ENCODE measurements at places on chromosomes 1 and 21.

- no peak for DNase-seq
These were observed 6.7 kb upstream of the IL10RB start for GRCh38 chr21:33259428-33259827.

DNA sequence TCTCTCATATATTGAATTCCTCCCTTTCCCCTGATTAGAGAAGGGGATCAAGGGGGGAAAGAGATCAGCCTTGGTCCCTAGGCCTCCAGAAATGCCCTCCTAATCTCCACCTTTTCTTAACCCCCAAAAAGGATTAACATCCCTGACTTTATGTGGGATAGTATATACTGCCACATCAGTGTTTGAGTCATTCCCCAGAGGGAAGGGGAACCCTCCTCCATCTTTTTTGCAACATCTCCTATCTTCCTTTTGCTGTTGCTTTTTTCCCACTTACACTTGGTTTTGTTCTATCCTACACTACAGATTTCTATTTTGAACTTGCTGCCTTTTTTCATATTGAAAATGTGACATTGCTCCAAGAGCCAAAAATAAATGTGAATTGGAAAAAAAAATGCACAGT, 65.4 kb upstream of the PODN start:
- no peak for DNase-seq

- no peak for DNase-seq
These were observed 42.9 kb upstream of the CD2 start for GRCh38 chr1:116711263-116711840.

DNA sequence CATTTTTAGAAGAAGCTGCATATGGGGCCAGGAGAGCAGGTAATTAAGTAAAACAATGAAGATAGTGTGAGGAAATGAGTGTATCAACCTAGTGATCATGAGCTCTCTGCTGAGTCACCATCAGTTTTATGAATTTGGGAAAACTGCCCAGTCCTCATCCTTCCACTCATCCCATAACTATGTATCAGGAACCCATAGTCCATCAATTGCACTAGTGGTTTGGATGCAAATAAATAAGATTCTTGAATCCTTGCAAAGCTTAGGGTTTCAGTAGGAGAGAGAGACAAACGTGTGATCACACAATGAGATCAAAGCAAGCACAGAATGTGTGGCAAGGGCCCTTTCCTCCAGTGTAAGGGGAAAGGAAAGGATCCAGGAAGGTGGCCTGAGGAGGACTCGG, 145.6 kb downstream of the ZZZ3 start:
- no peak for DNase-seq

DNA sequence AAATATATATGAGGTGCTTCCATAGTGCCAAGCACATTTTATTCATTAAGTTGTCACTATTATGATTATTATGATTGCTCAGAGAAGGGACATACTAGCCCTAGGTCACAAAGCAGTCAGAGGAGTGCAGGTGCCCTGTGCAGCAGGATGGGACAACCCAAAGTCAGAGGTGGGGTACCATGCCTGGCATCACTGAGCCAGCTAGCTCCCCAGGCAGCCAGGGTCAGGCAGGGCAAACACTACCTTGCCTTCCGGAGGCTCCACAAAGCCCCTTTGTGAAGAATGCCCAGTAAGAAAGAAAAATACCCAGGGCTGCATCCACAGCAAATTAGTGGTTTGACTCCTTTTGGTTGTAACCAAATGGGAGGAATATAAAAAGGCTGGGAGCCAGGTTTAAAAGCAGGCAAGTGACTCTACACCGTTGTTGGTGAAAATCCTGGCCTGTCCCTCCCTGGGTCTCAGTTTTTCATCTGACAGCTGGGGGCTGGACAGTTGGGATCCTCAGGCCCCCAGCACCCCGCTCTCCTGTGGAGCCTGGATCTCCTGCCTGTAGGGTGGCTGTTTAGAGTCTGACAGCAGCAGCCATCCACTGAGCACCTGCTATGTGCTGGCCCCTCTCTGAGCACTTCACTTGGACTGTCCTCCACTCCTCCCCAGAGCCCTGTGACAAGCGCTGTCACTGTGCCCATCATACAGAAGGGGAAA, 98.8 kb downstream of the GLIS1 start:
- DNase-seq: no peak

- no peak for DNase-seq
These were observed 47.2 kb downstream of the SLC66A1 start for GRCh38 chr1:19359357-19359756.

DNA sequence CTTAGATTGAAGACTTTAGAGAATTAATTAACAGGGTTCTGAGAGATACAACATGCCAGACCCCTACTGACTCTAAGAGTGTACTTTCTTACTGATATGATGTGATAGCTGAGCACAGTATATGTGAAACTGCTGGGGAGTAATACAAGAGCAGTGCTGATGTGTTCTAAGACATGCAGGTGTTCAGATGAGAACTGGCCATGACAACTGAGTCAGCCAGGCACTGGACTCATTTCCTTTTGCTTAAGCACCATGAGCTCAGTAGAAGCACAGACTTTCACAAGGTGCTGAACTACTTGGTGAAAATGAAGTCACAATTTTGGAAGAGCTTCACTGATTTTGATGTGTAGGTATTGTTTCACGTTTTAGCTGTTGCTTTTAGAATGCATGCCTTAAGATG, 15.9 kb upstream of the POGZ start:
- no peak for DNase-seq

- DNase-seq: no peak
These were observed 73.6 kb downstream of the GNG12 start for GRCh38 chr1:67759692-67760029.

- no peak for DNase-seq
These were observed 20.2 kb downstream of the S100A16 start for GRCh38 chr1:153592748-153593147.

DNA sequence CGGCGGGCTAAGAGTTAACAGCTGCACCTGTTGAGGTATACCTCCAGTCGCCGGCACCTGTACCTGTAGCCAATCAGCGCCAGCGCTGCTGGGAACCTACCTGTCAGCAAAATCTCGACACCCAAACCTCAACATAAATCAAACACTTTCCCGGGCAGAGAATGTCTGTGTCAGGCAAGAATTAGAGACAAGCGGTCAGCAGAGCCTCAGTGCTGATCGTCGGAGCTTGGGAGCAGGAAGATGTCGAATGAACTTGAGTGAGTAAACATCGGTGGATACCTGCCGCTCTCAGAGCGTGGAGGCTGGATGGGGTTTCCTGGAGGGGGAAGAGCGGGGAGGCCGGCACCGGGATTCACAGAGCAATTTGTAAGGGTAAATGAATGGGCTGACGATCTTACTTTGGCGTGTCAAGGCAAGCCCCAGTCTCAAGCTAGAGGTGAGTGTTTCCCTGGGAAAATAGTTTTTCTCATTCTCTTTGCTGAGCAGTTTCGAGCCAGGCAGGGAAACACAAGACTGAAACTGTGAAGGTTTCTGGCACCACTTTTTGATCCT, at the start of gene GRHL3:
GRHL3 (plus strand) TSS at position 46 of the 552 bp plus-strand sequence; CDS start at position 241, 195 bp downstream.
- DNase-seq: peak; percentile 34

DNA sequence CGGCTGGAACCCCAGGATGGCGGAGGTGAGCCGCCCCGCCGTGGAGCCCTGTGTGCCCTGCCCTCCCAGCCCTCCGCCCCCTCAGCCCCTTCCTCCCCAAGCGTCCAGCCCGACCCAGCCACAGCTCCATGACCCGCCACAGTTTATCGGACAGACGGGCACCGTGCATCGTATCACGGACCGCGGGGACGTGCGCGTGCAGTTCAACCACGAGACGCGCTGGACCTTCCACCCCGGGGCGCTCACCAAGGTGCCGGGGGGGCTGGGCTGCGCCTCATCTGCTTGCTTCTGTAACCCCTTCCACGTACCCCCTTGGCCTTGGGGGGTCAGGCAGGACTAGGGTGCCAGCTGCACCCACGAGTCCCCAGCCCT, 6.6 kb upstream of the MMP23B start:
- DNase-seq: no peak

DNA sequence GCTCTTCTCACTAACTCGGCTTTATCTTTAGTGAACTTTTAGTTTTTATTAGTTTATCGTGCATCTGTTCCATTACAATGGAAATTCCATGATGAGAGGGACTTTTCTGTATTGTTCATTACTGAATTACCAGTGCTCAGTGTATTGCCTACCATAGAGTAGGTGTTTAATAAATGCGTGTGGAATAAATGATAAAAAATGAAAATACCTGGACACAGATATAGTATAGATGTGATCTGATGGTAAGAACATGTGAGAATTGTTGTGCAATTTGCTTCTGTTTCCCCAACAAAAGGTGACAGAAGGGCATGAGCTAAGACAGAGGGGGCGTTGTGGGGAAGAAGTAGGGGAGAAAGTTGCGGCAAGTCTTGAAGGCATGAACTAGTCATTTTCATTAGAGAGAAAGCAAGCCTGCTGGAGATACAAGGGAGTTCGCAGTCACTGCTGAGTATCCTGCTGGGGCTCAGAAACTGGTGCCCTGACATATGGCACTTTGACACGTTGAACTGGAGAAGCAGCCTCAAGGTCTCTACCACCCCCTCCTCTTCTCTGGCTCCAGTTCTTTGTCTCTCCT, 5.6 kb upstream of the COG2 start:
- no peak for DNase-seq

- DNase-seq: no peak
These were observed 12.1 kb upstream of the PIGV start for GRCh38 chr1:26775666-26776065.

GRCh38 chr1:233459968-233460367, 132.4 kb downstream of the MAP3K21 start:
- DNase-seq: no peak

DNA sequence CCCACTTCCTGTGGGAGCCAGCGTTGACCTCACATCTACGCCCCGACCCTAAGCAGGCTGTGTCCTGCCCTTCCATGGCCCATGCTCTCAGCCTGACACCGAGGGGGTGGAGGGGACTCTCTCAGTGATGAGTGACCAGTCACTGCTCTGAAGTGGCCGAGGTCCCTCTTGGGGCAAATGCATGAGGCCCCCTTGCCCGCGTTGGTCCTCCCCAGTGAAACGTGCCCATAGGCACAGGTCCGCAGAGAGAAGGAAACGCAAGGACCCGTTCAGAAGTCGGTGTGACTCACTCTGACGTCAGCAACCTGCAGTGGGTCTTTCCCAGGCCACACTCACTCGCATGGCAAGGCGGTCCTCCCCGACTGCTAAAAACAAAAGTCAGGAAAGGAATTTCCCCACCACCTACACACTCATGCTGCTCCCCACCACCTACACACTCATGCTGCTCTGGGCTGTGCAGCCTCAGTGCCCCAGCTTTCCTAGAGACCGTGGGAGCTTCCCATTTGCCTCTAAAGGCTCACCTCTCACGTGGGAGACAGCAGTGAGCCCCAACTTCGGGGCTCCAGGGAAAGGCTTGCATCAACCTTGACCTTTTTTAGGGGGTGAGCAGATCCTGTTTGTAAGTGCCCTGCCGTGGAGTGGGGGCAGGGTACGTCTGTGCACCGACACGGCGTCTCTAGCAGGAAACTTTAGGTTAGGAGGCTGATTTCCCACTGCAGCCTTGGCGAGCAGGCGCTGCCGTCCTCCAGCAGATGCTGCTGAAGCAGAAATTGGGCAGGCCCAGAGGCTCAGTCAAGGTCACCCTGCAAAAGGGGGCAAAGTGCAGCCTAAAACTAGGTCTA, 11.4 kb downstream of the UBASH3A start:
- no peak for DNase-seq

GRCh38 chr1:177181631-177182291, 11.0 kb downstream of the BRINP2 start:
- DNase-seq: peak; percentile 53

DNA sequence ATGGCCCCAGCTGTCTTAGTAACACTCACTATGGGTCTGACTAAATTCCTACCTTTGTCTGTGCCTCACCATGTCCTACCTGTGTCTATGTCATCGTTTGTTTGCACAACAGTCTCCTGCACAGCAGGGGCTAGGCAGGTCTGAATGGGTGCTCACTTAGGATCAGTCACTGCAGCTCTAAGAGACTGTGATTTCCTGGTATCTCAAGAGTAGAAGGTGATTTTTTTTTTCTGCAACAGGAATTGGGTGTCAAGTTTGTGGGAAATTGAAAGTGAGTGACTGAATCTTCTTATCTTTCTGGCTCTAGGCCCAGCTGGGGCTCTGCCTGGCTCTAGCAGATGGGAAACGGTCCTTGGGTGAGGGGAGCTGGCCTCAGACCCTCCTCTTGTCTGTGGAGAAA, 46.4 kb upstream of the TRABD2B start:
- no peak for DNase-seq

GRCh38 chr21:20994790-20995189, 3.4 kb upstream of the NCAM2 start:
- no peak for DNase-seq

DNA sequence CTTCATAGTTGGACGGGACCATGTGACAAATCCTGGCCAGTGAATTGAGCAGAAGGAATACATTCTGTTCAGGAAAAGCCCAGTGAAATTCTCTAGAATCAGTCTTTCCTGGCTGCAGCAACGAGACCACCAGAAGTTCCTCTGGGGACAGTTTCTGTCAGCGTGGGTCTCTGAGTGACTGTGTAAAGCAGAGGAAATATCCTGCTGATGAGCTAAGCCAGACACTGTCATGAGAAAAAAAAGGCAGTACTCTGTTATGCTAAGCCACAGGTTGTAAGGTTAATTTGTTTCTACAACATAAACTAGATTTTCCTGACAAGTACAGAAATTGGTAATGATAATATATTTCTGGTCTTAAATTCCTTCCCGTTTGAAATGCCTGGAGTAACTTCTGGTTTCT, 664.4 kb downstream of the LMO4 start:
- no peak for DNase-seq

GRCh38 chr1:38013227-38013622, 691 bp downstream of the UTP11 start:
- DNase-seq: no peak

DNA sequence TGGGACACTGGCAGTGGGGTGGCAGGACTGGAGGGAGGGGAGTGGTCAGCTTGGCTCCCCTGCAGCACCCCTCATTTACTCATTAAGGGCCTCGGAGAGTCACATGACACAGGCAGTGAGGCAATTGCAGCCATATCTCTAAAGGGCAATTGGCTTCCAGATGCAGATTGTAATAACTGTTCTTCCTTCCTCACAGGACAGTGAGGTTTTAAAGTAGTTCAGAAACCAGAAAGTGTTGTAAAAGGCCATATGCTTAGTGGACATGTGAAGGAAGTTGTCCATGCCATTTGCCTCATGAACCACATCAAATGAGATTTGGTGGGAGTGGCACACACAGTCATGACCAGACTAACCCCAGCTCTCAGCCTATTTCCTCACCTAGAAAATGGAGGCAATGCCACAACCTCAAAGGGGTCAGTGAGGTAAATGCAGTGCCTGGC, 11.1 kb downstream of the MTX1 start:
- DNase-seq: no peak
